Vagina (tissue), 2 donors: ENCODE measurements at places on chromosomes 7 and 10. TPM values are rescaled to one million over a fixed set of nuclear protein-coding genes. Genes with fewer than 3 reads are reported as not detected.

KCNH2 gene
- 6.4 TPM for total RNA-seq

CALHM1 gene
- not detected for total RNA-seq

COX19 gene
- total RNA-seq: 10.8 TPM

COBL gene
- total RNA-seq: 9.3 TPM

MMP21 gene
- total RNA-seq: not detected

PRKCQ gene
- total RNA-seq: 3.7 TPM

MBLAC1 gene
- 2.9 TPM for total RNA-seq

ANKRD30A gene
- total RNA-seq: not detected

GRID2IP gene
- not detected for total RNA-seq
